ENCODE measurements at places on chromosomes 7 and 10.

DNA sequence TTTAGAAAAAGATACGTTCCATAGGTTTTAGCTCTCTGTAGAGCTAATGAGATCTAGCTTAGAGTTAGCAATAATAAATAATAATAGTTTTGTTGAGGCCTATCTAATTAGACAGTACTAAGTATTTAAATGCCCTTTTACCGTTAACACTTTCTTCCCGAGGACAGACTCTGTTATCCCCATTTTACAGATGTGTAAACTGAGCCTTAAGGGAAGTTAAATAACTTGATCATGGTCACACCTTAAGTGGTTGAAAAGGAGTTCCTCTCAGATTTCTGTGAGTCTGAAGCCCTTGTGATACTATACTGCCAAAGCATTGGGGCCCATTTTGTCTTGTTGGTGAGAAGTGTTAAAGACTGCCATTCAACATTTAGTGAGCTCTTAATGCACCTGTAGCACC is 61.6 kb downstream of the CYP51A1 start:
- DNase-seq, result no peak

- DNase-seq, result no peak
Measured at GRCh38 chr7:77759294-77759889, 38.8 kb downstream of the TMEM60 start.

DNA sequence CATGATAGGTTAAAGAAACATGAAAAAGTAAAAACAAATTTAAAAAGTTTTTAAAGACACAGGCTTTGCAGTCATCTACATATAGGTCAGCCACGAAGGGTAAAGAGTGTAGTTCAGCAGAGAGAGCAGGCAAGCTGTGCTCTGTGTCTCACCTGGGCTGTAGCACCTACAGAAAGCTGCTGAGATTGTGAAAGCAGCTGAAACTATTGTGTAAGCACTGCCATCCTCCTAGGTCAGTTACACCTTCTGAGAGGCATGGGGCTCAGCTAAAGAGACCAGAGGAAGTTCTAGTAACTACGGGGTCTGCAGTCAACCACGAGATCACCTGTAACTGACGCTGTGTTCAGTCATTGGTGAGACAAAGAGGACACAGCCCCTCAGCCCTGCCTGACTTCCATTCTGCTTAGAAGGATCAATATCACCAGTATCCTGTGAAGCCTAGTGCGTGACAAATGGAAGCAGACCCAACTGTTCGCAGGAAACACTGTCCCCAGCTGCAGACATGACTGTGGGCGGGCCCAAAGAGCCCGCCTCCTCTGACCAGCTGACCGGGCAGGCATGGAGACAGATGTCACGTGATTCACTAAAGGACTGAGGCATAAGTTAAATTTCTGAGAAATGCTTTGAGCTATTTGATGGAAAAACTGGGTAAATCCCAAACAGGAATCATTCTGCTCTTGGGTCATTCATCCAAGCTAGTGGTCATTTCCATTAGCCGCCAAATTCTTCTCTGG is 87.9 kb downstream of the EBF3 start:
- no peak for DNase-seq

DNA sequence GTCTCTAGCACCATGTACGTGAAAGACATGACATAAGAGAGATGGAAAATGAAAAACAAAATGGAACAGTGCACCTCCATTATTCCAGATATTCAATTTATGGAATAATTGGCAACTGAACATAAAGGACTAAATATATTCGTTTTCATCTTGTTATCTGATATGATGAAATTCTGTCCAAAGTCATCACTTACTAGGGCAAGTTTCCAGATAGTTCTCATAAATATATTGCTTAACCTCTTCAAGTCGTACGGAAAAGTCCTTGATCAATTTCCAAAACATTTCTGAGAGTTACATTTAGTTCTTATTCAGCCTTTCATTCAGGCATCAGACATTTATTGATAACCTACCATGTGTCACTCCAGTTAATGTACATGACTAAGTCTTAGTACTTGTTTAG is 185.2 kb downstream of the HGF start:
- DNase-seq, result no peak

DNA sequence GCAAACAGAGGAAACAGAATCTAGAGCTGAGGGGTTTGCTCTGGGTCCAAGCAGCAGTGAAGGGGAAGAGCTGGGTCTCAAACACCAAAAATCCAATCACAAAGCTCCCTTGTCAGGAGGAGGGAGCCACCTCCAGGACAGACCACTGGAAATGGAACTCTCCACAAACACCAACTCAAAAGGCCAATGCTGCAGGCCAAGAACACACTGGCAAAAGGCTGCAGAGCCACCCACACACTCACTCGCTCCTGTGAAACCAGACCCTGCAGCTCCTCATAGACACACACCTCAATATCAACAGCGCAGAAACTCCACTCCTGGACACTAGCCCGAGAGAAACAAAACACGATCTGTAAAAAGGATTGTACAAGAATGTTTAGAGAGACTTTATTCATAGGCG is 213.5 kb downstream of the PTPRN2 start:
- no peak for DNase-seq

DNA sequence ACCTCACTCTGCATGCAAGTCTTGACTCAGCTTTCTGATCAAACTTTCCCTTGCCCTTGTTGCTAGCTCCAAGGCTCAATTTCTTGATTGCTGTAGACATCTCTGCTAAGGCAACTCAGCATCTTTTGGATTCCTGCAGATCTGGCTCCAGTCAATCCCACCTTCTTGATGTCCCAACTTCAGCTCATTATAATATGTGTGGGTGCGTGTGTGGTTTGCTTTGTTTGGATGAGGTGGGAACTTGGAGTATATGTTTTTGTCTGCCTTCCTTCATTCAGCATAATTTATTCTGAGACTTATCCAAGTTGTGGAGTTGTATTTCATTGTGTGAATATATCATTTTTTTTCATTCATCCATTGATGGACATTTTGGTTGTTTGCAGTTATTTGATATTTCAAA is 364.8 kb upstream of the IGFBP3 start:
- DNase-seq, result no peak

GRCh38 chr7:69564454-69565417 is 33.5 kb upstream of the AUTS2 start:
- no peak for DNase-seq

DNA sequence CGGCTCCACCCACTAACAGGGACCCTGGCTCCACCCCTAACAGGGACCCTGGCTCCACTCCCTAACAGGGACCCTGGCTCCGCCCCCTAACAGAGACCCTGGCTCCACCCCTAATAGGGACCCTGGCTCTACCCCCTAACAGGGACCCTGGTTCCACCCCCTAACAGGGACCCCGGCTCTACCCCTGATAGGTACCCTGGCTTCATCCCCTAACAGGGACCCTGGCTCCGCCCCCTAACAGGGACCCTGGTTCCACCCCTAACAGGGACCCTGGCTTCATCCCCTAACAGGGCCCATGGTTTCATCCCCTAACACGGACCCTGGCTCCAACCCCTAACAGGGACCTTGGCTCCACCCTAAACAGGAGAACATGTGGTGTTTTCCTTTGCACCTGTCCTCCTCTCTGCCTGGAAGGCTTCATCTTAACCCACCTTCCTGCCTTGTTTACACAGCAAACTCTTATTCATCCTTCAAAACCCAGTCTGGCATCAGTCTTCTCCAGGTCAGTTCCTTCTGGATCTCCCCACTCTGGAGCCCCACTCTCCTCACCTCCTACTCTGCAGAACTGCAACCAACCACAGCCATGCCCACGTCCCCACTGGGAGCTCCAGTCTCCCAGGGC is 58.0 kb downstream of the CHST15 start:
- DNase-seq, result no peak

DNA sequence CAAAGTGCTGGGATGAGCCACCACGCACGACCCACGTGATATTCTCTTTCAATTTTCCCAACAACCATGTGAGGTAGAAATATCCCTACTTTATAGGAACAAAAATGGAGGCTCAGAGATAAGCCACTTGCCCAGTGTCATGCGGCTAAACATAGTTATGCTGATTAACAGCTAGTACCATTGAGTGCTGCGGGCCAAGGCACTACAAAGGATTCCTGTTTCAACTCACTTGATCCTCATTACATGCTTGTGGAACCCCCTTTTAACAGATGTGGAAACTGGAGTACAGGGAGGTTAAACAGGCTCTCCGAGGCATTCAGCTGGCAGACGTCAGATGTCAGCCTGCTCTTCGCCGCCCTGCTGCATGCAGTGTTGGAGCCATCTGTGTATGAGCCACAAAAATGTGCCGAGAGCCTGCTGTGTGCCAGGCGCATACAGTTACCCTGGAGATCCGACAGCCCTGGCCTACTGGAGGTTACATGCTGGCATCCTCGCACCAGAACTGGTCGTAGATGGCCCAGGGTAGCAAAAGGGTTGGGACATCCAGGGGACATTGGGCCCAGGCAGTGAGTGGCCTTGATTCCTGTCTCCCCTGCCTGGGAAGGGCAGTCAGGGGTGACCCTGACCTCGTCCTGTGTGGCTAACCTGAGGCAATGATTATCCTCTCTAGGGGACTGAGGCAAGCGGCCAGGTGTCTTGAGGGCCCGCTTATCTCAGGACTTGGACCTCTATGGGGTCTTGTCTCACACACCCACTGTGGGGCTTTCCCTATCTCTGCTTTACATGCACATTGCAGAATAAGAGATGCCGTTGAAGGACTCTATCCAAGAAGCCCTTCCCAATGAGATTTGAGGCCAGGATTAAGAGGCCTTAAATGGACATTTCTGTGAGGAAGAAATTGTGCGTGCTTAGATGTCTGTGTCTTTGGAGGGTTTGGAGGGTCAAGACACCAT is 18.5 kb upstream of the SRGN start:
- DNase-seq, result no peak

GRCh38 chr10:78044179-78044578 is 10.5 kb downstream of the RPS24 start:
- no peak for DNase-seq

GRCh38 chr10:46040004-46040403 is 6.1 kb downstream of the MSMB start:
- no peak for DNase-seq

DNA sequence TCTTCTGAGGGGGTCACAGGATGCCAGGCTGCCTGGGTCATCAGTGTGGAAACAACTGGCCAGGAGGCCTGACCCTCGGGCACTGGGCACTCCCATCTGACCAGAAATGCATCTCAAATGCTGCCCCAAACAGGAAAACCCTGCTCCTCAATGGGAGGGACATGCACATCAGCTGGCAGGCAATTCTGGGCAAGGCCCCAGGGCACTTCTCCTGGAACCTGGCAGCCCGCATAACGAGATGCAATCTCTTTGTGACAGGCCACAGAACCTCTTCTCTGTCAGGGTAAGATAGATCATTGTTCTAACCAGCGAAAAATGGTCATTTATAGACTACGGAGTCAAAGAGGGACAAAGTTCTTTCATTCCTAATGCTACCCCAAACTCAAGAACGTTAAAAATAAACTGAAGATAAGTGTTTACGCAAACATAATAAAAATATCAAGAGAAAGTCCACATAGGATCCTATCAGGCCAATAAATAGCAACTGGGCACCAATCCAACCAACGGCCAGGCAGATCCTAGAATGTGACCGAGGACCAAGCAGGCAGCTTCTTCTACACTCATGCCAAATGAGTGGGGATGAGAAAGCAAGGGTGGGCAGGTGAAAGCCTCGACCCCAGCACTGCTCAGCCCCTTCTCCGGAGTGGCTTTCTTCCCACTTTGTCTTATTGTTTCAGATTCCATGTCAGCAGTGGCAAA is 212.3 kb downstream of the TCERG1L start:
- no peak for DNase-seq

GRCh38 chr7:7953806-7954205 is 14.8 kb upstream of the GLCCI1 start:
- no peak for DNase-seq

- no peak for DNase-seq
Measured at GRCh38 chr7:20439416-20440185, 108.9 kb downstream of the ITGB8 start.

- no peak for DNase-seq
Measured at GRCh38 chr10:127618797-127619196, 69.7 kb downstream of the NPS start.

DNA sequence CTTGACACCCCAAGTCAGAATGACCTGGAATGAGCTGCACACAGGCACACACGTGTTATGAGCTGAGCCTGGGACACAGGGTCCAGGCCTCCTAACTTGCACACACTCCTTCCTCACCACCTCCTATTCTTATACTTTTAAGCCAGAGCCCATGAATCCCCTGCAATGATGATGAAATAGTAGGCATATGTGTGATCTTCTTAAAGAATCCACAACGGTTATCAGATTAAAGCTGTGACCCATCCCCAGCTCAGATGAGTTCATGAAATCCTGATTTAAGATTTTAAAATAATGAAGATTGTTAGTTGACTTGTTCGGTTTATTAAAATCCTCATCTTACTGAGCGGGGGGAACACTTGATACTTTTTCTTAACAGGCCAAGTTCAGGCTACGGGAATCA is 38.6 kb downstream of the PITRM1 start:
- DNase-seq, result no peak

DNA sequence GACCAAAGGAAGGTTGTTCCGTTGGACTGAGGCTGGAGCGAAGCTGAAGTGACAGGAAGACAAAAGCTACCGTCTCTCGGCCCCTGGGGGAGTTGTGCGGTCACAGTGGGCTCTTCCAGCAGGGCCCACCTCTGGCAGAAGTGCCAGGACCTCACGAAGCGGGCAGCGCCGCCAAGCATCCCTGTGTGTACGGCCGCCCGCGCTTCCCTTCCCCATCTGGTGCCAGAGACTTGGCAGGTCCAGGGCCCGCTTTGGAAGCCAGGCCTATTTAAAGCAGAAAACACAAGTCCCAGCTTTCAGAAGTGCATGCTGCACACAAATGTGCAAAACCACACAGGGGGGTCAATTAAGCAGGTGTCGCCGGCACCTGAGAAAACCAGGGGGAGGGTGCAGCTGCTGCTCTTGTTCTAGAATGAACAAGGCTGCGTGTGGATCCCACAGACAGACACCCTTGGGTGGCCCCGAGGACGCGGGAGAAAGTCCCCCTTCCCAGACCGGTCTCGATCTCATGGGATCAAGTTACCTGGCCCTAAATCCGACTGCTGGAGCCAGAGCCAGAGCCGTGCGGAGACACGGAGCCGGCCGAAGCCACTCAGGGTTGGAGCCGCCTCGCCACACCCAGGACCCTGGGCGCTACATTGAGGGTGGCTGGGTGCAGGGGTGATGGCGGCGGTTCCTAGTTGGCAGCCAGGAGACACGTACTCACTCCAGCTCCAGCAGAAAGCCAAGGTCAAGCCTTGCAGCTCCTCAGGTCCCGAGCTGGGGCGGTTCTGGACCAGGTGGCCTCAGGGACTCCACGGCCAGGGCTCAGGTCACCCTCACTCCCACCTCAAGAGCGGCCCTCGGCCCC is 51.8 kb upstream of the PPP2R2D start:
- DNase-seq, result peak; percentile 63

GRCh38 chr7:5488286-5488878 is 64.7 kb upstream of the TNRC18 start:
- DNase-seq, result no peak

- no peak for DNase-seq
Measured at GRCh38 chr7:47943676-47944474, 4.4 kb downstream of the PKD1L1 start.

GRCh38 chr10:46523119-46523961 is 33.1 kb downstream of the GPRIN2 start:
- DNase-seq, result no peak

GRCh38 chr7:21806388-21806787 is 139.3 kb downstream of the CDCA7L start:
- no peak for DNase-seq

- DNase-seq, result no peak
Measured at GRCh38 chr7:158238616-158239289, 348.9 kb downstream of the PTPRN2 start.
